ENCODE measurements at places on chromosomes 3 and 15.

GRCh38 chr3:132283440-132283839, 33.8 kb upstream of the ACP3 start:
- no peak for DNase-seq

- DNase-seq, result no peak
Observed at GRCh38 chr3:168072323-168072650, 23.4 kb downstream of the GOLIM4 start.

GRCh38 chr3:137761099-137761562, 3.0 kb upstream of the SOX14 start:
- no peak for DNase-seq

- no peak for DNase-seq
Observed at GRCh38 chr3:59886790-59887189, 837.0 kb upstream of the CFAP20DC start.

DNA sequence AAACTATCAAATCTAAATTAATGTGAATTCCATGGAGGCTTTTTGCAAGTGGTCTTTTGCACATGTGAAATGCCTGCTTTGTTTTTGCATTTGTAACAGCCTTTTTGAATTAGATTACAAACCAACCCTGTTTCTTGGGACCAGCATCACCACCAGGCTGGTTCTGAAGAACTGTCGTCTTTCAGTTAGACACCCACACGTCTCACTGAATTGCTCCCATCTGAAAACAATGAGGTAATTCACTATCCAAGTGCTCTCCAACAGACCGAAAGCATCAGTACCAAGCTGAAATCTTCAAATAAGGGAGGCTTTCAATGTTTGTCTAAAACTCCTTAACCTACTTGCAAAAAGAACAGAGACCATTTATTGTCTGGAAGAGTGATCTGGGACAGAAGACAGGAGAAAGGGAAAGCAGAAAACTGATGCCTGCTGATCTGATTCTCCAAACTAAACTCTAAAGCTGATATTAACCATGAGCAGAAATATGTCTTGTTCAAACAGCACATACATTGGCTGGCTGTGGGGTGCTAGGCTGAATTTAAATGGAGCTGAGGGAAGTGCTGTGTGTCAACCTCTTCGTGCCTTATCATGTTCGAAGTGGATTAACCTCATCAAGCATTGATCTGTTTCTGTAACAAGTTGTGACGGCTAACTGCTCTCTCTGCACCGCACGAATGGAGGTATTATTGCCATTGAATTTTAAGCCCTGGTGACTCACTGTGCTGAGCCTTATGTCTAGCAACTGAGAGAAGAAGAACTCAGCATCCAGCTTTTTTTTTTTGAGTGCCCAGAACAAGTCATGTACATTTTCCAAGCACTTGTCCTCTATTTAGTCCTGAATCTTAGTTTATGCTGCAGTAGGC, 213.7 kb upstream of the P2RY1 start:
- DNase-seq, result no peak

DNA sequence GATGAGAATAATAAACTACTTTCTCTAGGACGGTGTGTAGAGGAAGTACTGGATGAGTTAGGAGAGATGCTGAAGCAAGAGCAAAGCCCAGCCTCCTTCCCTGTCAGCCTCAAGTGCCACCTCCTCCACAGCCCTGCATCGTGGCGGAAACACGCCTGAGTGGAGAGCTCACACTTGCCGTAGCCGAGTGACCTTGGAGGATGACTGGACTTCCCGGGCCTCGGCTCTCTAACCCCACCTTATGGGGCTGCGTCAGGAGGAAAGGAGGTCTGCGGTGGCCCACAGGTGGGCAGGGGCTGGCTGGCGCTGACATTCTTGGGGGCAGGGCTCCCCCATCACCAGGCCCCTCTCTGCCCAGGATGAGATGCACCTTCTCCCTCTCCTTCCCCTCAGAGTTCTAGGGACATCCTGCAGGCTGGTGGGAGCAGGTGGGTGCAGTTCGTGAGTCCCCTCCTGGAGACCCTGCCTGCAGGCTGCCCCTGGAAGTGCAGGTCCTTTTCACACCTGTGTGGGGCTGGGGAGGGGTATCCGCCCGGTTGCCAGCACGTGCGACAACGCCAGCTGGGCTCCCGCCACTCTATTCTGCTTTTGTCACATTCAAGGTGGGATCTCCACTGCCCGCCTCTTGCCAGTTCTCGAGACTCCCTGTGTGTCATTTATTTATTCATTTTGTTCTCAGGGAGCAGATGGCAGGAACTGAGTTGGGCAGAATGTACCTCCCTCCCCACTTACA, 175.2 kb downstream of the MEGF11 start:
- DNase-seq, result no peak

DNA sequence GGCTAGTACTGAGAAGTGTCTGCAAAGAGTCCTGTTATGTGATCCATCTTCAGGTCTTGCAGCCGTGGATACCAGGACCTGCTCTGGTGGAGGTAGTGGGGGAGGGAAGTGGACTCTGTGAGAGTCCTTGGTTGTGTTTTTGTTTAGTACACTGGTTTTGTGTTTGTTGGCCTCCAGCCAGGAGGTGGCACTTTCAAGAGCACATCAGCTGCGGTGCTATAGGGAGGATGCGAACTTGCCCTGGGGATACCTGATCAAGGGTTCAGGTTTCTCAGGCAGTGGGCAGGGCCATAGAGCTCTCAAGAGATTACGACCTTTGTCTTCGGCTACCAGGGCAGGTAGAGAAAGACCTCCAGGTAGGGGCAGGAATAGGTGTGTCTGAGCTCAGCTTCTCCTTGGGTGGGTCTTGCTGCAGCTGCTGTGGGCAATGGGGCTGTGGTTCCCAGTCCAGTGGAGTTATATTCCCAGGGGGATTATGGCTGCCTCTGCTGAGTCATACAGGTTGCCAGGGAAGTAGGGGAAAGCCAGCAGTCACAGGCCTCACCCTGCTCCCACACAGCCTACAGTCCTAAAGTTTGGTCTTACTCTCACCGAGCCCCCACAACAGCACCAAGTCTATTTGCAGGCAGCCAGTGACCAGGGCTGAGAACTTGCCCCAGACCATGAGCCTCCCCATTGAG, 132.8 kb upstream of the NPHP3 start:
- no peak for DNase-seq

Data from stimulated activated effector memory CD8-positive, alpha-beta T cell treated with anti-CD3 and anti-CD28 coated beads, Interleukin-12 subunit alpha, Interleukin-12 subunit beta, amount 100 ng/mL, for 72 hours (primary cell).